NCI-H1417 treated with DMSO at 0.1 percent for 48 hours (cell line): ENCODE measurements at places on chromosomes 12 and 14.

GRCh38 chr12:104858611-104859543 lies 99.2 kb downstream of the SLC41A2 start:
- no peak for DNase-seq

- no peak for DNase-seq
These were observed 44.7 kb downstream of the CCDC88C start for GRCh38 chr14:91372671-91373495.

GRCh38 chr12:21129906-21130305 lies 1.1 kb upstream of the SLCO1B1 start:
- DNase-seq: no peak

GRCh38 chr12:113244047-113244460 lies 22.8 kb downstream of the TPCN1 start:
- DNase-seq: no peak

GRCh38 chr14:61524211-61524806 lies 171.0 kb upstream of the HIF1A start:
- DNase-seq: no peak
